Stimulated activated naive CD8-positive, alpha-beta T cell treated with anti-CD3 and anti-CD28 coated beads, Interleukin-15, Interleukin-2, amounts not matched to agents 100 U/mL and 50 U/mL, for 24 hours (primary cell): ENCODE measurements at places on chromosomes 2 and 18.

GRCh38 chr2:179793238-179793637, 68.2 kb downstream of the ZNF385B start:
- DNase-seq: no peak

DNA sequence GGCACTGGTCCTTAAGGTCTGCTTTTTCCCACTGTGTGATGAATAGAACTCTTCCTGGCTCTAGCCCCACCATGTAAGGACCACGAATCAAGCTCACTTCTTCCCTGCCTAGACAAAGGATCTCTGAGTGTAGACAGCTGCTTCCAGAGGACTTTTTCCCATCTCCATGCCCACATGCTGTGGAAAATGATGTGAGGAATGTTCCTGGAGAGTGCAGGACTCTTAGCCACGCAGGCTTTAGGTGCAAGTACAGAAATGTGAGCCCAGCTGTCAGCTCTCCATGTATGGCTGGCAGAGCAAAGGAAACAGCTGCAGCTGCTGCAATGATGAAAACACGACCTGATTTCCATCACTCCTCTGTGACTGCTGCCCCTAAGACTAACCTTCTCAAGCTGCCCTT, 35.5 kb downstream of the NXPH2 start:
- no peak for DNase-seq

GRCh38 chr2:119846021-119846420, 86.3 kb downstream of the PTPN4 start:
- DNase-seq: no peak

GRCh38 chr2:1884933-1885580, 140.7 kb upstream of the PXDN start:
- DNase-seq: no peak

DNA sequence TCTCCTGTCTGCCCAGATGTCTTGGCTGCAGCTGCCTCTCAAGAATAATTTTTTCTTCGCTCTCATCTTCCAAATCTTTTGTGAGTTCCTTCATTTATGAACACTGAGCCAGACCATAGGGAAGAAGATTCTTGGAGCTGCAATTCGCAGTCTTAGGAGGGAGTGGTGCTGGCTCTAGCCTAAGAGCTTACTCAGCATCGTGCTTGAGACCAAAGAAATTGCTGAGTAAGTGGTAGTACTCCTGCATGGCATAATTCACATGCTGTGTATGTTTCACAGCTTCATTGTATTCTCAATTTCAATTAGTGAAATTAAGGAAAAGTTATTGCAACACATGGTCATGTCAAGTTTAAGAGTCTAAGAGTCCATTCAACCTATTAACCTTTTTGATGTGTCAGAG, 771.7 kb downstream of the ADCYAP1 start:
- no peak for DNase-seq
